Activated CD4-positive, alpha-beta T cell treated with anti-CD3 and anti-CD28 coated beads for 24 hours (primary cell): ENCODE measurements at places on chromosomes 11 and 22.

DNA sequence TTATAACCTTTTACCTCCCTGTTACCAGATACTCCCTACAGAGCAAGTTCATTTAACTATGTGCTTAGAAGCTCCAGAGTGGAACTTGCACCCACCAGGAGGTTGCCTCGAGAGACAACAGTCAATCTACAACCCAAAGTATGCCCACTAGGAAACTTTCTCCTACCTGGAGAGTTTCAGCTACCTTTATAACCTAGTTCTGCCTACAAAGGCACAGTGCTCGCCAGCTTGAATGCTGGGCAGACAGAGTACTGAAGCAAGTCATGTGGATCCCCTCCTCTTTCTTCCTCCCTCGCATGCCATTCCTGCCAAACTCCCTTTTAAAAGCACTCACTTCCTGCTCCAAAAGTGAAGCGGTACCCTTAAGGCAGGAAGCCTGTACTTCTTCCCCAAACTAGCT lies 258.9 kb downstream of the SWAP70 start:
- DNase-seq: no peak

DNA sequence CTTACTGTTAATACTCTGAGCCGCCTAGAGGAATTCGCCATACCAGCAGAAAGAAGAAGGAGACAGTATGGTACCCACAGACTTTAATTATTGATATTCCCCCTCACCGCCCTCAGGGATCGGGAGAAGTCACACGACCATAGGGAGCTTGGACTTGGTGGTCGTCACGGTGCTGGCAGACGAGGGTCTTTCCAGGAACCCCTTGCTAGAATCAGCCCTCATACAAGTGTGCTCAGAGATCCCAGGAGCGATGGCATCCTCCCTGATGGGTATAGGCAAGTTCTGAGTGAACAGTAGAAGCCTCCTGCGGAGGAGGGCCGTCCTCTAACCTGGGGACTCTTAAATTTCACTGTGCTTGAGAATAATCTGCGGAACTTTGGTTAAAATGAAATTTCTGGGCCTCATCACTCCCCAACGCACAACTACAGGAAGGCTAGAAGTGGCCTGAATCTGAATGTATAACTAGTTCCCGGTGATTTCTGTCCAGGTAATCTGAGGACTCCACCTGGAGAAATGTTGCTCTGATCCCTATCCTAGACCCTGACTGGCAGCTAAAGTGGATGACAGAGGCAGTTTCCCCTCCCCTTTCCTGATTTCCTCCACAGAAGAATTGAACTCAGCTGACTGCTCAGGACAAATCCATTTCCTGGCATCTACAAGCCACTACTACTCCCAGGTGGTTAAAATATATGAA lies 4.5 kb downstream of the VSIG2 start:
- DNase-seq: no peak

- no peak for DNase-seq
Measured at GRCh38 chr11:111355101-111355500, 24.0 kb downstream of the POU2AF1 start.

- DNase-seq: no peak
Measured at GRCh38 chr22:50621356-50621880, 6.5 kb downstream of the ARSA start.

DNA sequence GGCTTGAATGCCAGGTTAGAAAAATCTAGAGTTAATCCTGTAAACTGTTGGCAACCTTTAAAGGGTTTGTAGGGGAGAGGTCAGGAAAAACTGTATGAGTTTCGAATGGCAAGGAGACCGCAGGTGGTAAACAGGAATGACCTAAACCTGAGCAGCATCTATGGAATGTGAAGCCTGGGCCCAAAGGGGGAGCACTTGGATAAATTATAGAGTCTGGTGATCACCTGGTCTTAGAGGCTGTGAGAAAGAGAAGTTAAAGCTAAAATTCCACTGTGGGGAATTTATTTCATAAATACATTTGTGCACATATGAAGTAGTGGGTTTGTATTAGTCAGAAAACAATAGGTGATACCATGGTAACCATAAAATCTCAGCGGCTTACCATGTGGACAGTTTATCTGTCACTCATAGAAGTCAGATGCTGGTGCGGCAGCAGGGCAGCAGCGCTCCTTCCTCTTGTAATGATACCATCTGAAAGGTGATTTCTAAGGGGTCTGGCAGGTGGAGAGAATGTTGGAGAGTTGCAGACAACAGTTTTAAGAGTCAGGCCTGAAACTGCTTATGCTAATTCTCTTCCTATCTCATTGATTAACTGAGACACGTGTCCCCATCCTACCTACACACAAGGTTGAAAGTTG lies 1104.4 kb upstream of the CCDC90B start:
- no peak for DNase-seq

DNA sequence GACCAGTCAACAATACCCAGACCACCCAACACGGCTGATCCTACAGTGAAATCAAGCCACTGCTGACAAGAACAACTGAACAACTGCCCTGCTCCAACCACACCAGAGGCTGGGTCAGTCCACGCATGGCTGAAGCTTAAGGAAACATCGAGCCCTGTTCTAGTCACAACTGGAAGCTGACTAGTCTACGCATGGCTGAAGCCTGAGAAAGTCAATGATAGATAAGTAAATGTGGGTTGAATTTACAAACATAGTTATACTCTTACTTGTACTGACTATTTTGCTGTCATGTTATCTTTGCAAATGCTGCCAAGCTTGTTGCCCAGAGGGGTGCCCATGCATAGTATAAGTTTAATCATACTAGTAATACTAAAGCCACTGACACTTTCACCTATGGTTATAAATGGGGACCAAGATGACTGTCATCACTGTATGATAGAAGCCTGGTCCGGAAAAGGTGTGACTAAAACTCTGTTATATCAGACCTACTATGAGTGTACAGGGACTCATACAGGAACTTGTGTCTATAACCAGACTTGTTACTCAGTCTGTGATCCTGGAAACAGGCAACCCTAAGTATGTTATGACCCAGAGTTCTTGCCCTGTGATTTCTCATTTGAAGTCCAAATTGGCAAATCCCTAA lies 43.4 kb upstream of the GLYAT start:
- no peak for DNase-seq

DNA sequence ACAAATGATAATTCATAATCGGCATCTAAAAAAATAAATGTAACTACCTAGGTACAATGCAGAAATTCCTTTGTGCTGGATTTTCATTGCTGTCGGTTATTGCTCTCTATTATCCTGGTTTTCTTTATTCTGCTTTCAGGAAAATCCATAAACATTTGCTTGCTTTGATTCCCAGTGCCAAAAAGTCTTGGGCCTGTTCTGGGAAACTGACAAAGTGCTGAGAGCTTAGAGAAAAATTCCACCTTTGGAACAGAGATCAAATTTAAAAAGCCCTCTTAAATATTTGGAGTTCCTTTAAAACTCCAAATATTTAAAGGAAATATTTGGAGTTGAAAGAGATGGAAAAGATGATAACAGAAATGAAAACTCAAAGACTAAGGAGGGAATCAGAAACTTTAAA lies 87.3 kb upstream of the ZBED5 start:
- no peak for DNase-seq

DNA sequence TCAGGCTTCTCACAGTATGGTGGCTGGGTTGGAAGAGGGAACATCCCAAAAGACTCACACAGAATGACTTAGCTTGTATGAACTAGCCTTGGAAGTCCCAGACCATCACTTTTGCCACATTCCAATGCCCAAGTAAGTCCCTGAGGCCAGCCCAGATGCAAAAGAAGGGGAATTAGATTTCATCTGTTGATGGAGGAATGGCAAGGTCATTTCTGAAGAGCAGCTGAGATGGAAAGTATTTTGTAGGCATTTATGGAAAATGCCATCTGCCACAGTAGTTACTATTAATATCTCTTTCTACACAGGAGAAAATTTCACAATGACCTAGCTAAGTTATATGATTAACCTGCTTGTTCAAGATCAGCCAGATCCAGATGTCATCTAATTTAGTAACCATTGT lies 58.8 kb downstream of the ENDOD1 start:
- no peak for DNase-seq

GRCh38 chr22:24003887-24004286 lies 1.4 kb downstream of the GSTT4 start:
- no peak for DNase-seq

DNA sequence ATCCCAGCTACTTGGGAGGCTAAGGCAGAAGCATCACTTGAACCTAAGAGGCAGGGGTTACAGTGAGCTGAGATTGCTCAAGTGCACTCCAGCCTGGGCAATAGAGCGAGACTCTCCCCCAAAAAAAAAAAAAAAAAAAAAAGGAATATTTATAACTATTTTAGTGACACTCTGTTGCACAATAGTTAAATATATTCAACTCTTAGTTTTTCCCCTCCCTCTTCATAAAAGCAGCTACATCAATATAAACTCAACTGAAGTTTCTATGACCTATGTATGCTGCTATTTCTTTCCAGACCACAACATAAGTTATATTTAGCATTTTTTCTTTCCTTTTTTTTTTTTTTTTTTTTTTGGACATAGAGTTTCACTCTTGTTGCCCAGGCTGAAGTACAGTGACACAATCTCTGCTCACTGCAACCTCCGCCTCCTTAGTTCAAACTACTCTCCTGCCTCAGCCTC lies 19.2 kb downstream of the CELF1 start:
- DNase-seq: no peak

GRCh38 chr11:88297421-88297820 lies 40.1 kb downstream of the CTSC start:
- DNase-seq: no peak

GRCh38 chr22:49284931-49285330 lies 542.7 kb downstream of the BRD1 start:
- no peak for DNase-seq

DNA sequence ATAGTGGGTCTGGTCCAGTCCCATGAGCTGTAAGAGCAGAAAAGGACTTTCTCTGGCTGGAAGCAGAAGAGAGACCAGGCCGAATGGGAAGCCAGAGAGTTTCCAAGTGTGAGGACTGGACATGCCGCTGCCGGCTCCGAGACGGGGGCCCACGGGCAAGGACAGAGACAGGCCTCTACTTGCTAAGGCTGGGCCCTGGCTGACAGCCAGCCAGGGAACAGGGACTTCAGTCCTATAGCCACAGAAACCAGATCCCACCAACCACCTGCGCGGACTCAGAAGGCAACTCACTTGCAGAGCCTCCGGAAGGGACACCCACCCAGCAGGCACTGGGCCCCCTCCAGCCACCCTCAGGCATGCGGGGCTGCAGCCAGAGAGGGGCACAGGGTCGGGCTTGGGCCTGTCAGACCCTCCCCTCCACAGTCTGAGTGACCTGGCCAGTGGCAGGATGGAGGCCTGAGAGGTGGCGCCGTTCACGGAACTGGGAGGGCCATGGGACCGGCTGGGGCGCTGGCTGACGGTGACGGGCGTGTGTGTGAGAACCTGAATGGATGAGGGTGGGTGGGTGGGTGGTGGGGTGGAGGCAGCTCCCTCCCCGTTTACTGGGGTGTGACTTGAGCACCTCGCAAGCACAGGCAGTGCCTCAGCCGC lies 47.8 kb upstream of the A4GALT start:
- no peak for DNase-seq

GRCh38 chr11:43738600-43739409 lies 58.3 kb downstream of the HSD17B12 start:
- no peak for DNase-seq

DNA sequence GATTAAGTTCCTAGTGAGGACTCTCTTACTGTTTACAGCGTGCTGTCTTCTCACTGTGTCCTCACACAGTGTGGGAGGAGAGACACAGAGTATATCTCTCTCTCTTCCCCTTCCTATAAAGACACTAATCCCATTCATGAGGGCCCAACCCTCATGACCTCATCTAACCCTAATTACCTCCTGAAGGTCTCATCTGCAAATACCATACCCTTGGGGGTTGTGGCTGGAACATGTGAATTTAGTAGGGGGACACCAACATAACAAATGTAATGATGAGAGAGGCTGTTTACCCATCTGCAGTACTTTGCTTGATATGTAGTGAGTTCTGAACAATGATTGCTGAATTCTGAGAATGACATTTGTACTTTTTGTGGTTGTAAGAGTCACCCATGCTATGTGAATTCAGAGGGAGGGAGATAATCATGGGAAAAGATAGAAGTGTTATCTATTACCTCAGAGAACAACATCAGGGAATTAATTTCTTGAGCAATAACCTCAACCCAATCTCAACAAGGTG lies 4.9 kb upstream of the OR52W1 start:
- DNase-seq: no peak

DNA sequence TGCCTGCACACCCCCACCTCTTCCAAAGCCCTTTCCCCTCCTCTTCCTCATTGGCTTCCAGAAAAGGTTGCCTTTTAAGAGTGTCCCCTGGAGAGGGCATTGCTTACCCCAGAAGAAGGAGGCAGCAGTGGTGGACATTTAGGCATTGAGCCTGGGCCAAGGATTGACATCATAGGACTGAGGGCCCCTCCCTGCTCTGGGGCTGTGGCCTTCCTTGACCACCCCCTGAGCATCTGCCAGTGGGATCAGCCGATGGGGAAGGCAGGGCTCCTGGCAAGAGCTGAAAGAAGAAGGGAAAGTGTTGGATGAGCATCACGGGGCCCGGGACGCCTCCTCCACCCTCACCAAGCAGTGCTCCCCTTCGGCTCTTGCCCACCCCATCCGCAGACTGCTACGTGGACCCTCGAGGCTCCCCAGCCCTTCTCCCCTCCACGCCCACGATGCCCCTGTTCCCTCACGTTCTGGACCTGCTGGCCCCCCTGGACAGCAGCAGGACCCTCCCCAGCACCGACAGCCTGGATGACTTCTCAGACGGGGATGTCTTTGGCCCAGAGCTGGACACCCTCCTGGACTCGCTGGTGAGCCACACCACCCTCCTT lies 37.4 kb downstream of the ZC3H7B start:
- DNase-seq: no peak

DNA sequence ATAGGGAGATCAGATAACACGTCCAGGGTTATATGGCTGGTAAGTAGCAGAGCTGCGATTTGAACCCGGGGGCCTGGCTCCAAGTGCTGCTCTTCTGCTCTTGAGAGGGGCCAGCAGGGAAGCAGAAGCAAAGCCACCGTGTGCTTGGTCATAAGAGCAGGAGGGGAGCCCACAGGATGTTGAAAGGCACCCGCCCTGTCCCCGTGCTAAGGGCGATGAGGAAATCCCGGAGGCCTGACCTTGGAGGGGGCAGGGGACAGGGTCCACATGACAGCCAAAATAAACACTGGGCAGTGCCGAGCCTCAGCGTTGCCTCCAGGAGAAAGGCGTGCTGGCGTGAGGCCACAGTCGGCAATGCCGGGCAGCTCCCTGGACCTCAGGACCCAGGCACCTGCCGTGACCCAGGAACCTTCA lies 28.8 kb downstream of the TOM1 start:
- no peak for DNase-seq

DNA sequence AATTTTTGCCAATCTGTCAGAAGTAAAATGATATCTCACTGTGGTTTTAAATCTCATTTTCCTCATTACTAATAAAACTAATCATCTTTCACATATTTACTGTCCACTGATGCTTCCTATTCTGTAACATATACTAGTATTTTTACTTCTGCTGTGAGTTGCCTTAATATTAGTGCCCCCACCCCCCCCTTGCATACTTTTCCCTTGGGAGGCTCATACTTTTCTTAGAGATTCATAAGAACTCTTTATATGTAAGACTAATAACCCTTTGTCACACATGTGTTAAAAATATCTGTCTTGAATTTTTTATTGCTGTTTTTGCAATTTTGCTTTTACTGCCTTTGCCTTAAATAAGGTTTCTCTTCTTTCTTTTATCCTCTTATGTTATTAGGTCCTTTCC lies 87.2 kb downstream of the PHF21A start:
- no peak for DNase-seq
